ENCODE measurements at places on chromosomes 7 and 10. TPM values are rescaled to one million over a fixed set of nuclear protein-coding genes. Genes with fewer than 3 reads are reported as not detected.

MUC3A gene
- not detected for total RNA-seq

DNA sequence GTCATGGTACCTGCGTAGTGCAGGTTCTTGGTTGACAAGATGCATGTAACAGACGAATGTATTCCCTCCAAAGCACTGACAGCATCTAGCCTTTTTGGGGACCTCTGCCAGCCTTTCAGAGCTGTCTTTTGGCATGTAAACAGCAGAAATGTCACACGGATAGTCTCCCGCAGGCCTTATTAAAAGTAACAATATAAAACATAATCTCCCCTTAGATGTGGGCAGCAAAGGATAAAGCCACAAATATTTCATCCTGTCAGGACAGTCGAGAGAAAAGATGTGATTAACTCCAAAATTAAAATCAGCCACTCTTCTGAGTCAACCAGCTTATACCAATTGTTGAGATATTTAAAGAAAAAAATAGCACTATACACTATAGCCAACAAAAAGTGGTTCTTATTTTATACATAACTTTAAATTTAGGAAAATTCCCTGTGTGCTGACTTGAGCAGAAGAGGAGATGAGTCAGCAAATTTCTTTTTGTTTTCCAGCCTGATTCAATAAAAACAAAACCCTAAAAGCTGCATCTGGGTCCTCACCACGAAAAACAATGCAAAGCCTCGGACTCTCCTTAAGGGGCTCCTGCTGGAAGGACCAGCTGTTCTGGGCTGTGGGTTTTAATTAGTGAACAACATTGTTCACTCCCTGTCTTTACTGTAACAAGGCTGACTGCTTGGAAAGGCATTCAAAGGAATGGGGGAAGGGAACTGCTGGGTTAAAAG, 240.2 kb downstream of the ADAM12 start:
- peak; percentile 87 for DNase-seq

GRCh38 chr7:4270941-4271715, 411.0 kb upstream of the FOXK1 start:
- no peak for DNase-seq

DNA sequence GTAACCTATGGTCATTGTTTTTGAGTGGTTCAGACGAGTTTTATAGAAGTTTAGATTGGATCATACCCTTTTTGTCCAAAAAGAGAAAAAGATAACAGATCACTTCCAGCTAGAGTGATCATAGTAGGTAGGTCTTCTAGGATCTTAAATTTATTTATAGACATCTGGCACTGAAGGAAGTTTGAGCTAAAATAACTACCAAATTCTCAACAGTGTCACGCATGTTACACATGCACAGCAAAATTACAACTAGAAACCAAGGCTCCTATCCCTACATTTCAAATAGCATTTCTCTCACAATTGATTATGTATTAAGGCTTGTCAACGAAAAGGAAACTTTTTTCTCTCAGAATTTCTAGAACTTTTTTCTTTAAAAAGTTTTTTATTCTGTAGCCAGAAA, 2.3 kb downstream of the CALU start:
- no peak for DNase-seq

- no peak for DNase-seq
Measured at GRCh38 chr10:47041396-47042198, 130.4 kb downstream of the PTPN20 start.

All from RPMI7951 (cell line).